ENCODE measurements at places on chromosomes 1 and 21.

GRCh38 chr1:43844114-43844513 is 89.5 kb upstream of the ARTN start:
- no peak for DNase-seq

GRCh38 chr1:172154551-172154950 is 265.9 kb upstream of the C1orf105 start:
- DNase-seq: no peak

DNA sequence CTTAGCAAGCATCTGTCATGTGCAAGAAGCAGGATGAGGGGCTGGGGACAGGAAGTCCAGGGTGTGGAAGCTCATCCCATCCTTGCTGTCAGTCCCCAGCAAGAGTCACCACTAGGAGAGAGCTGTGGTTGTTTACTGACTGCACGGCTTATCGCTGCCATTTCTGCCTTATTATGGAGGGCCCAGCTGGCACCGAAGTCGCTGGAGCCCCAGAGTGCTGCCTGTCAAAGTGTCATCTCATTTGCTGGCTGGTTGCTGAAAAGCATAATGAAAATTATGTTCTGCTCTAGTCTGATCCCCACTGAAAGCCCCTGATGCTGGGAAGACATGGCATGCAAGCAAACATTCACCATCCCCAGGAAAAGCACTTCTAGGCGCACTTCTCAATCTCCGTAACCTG is 642.7 kb downstream of the NPHP4 start:
- no peak for DNase-seq

- peak; percentile 16 for DNase-seq
Observed at GRCh38 chr1:11731691-11732283, 4.1 kb upstream of the AGTRAP start.

DNA sequence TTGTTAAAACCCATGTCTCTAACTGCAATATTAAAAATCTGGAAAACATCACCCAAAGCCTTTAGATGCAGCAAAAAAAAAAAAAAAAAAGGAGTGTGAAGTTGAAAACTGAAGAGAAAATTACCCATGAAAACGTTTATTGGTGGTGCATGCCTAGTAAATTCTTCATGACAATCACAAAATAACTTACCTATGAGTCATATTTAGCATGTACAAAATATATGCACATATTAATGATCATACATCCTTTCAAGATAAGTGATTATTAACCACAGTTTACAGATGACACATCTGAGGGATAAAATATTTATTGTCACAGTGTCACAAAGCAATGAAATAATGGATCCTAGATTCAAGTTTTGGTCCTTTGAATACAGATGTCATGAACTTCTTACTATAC is 505.2 kb upstream of the NR5A2 start:
- DNase-seq: no peak

DNA sequence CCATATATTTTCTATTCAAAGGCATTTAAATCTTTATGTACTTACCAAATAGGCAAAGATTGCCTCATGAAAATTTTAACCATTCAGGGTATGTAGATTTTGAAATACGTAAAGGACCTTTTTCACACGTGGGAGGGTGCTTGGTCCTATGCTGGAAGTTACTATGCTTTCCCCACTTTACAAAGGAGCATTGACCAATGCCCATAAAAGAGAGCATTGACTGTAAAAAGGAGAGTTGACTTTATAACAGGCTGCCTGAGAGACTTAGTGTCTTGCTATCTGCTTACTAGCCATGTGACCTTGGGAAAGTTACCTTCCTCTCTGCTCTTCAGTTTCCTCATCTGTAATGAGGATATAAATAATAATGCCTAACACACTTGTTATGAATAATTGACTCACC is 346.5 kb downstream of the USH2A start:
- DNase-seq: no peak

- no peak for DNase-seq
Observed at GRCh38 chr1:99956755-99957154, 13.0 kb upstream of the SLC35A3 start.

DNA sequence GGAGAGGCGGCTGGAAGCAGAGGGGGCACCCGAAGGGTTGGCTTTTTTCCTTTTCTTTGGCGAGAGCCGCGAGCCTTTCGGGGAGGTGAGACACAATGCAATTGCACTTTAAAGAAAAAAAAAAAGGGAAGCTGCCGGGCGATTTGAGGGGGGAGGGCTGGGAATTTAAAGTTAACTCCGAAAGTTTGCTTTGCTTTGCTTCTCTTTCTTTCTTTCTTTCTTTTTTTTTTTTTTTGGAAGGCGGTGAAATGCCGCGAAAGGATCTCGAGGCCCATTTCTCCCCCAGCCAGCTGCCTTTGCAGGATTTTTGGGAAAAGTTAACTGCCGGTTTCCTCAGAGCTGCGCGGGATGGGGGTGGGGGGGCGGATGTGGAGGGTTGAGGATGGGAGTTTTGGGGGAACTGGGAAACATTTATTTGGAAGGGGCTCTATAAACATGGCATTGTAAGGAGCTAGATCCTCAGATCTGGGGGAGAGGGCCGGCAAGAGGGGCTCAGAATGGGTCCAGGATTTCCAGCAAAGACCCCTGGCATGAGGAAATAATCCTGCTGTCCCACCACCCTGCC is 997 bp downstream of the ZNF362 start:
- DNase-seq: no peak

GRCh38 chr1:113675302-113675701 is 84.0 kb downstream of the PHTF1 start:
- DNase-seq: no peak

GRCh38 chr1:7808253-7808844 is 24.3 kb downstream of the PER3 start:
- no peak for DNase-seq

- DNase-seq: no peak
Observed at GRCh38 chr1:201714542-201715329, 114.2 kb upstream of the IPO9 start.

DNA sequence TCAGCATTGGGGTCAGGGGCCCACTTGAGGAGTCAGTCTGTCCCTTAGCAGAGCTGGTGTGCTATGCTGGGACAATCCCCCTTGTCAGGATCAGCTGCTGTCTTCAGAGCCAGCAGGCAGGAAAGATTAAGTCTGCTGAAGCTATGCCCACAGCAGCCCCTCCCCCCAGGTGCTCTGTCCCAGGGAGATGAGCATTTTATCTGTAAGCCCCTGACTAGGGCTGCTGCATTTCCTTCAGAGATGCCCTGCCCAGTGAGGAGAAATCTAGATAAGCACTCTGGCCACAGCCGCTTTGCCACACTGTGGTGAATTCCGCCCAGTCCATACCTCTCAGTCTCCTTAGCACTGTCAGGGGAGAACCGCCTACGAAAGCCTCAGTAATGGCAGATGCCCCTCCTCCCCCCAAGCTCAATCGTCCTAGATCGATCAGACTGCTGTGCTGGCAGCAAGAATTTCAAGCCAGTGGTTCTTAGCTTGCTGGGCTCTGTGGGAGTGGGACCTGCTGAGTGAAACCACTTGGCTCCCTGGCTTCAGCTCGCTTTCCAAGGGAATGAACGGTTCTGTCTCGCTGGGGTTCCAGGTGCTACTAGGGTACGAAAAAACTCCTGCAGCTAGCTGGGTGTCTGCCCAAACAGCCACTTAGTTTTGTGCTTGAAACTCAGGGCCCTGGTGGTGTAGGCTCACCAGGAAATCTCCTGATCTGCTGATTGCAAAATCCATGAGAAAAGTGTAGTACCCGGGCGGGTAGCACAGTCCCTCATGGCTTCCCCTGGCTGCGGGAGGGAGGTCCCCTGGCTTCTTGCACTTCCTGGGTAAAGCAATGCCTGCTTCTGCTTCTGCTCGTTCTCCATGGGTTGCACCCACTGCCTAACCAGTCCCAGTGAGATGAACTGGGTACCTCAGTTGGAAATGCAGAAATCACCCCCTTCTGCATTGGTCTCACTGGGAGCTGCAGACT is 25.1 kb upstream of the TP53BP2 start:
- no peak for DNase-seq

DNA sequence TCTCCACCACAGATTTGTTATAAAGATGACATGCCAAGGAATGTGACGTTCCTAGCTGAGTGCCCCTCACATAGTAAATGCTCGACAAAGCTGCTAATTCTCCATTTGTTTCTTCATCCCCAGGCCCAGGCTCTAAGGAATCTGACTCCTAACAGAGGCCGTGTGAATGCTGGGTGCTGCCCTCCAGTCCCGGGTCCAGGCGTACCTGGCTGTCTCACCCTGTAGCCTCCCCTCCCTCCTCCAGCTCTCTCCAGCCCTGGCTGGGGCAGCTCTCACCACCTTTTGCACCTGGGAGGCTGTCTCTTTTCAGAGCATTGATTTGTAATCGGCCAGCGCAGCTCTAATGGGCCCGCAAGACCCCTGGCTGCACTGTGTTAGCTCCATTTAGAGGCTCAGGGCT is 11.2 kb upstream of the KLHDC7A start:
- no peak for DNase-seq

DNA sequence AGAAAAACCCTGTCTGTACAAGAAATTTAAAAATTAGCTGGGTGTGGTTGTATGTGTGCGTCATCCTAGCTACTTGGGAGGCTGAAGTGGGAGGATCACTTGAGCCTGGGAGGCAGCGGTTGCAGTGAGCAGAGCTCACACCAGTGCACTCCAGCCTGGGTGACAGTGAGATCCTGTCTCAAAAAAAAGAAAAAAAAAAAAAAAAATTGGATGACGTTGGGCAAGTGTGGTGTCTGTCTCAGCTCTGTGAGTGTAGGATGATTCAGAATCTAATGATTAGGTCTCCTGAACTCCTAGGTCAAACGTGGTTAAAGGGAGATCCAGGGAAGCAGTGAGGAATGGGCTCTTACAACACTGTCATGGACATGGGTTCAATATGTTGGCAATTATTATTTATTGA is 435.9 kb downstream of the KIF26B start:
- DNase-seq: no peak

- no peak for DNase-seq
Observed at GRCh38 chr1:164953815-164954214, 394.8 kb downstream of the PBX1 start.

DNA sequence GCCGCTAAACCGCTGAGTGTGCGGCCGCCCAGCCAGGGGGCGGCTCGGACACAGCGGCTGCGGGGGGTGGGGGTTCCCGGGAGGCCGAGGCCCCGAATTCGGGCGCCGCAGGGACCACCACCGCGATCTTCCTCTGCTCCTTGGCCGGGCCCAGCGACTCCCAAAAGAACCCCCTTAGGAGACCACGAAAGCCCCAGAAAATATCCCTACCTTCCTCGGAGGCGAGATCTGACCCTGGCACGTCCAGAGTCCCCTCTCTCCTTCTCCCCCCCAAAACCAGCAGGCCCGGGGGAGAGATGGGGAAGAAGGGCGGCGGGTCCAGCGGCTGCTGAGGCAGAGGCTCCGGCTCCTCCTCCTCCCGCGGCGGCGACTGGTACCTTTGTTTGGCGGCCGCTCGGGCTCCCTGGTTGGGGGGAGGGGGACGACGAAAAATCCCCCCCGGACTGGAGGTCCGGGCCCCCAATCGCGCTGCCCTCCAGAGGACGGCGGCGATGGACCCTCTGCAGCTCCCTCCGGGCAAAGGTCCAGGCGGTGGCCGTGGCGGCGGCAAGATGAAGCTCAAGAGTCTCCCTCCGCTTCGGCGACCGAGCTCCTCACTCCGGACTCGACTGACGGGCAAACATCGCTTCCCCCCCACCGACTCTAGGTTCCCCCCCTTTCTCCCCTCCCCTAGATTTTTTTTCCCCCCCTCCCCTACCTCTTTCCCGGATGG is at the start of gene ARID4B:
Gene ARID4B, minus strand, starts transcription at position 621 of the 712 bp plus-strand sequence. CDS start 1,260 bp downstream, outside the sequence.
- DNase-seq: peak; percentile 63

DNA sequence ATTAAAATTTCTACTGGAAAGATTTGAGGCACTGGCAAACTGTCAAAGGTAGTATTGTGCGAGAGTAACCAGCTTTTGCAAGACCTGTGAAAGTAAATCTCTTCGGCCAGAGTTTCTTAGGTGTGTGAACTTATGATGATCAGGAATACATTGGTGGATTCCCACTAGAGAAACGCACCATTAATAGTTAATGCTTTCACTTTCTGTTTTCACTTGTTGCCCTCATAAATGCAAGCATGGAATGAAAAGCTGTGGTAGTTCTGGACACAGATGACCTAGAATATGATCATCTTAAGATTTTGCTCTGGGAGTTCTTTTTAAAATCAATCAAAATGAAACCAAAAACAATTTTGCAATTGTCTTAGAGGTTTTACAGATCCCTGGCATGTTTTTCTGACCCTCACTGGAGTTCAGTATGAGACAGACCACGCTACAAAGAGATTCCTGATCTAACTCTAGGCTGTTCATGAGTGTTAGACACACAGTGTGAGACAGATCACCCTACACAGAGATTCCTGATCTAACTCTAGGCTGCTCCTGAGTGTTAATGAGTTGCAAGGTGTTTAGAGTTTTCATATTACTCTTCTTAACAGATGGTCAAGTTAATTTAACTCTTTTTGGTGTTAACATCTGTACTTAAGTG is 98.8 kb downstream of the SDCCAG8 start:
- no peak for DNase-seq

GRCh38 chr1:216388558-216388957 is 34.7 kb downstream of the USH2A start:
- DNase-seq: no peak

DNA sequence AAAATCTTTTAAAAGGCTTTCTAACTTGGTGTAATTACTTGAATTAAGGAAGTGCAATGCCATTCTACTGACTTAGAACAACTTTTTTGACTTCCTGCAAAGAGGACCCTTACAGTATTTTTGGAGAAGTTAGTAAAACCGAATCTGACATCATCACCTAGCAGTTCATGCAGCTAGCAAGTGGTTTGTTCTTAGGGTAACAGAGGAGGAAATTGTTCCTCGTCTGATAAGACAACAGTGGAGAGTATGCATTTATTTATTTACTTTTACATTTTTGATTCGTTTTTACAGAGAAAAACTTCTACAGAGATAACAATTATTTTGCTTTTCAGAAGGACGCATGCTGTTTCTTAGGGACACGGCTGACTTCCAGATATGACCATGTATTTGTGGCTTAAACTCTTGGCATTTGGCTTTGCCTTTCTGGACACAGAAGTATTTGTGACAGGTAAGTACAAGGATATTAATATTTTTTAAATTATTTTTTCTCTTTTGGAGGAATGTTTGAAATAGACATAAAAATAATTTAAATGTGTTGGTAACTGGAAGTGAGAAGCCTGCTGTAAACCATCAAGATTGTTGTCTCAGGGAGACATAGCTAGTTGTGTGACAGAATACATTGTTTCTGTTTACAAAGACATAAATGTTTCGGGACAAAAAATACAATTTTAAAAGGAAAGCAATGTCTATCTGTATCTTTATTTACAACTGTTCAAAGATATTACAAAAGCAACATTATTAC is at the start of gene PTPRC:
Gene PTPRC, plus strand, starts transcription at position 147 of the 742 bp plus-strand sequence. Its CDS starts 229 bp downstream, at position 376.
- DNase-seq: no peak

- no peak for DNase-seq
Observed at GRCh38 chr21:34782506-34783360, 113.9 kb downstream of the CLIC6 start.

- DNase-seq: no peak
Observed at GRCh38 chr1:112021263-112021662, 31.8 kb upstream of the KCND3 start.

Data from stimulated activated CD4-positive, alpha-beta T cell treated with anti-CD3 and anti-CD28 coated beads, Interleukin-4, amount 100 ng/mL, for 1 hour (primary cell).